ENCODE measurements at places on chromosomes 13 and 19.

GRCh38 chr13:36051082-36051481 is 80.1 kb downstream of the DCLK1 start:
- no peak for DNase-seq

DNA sequence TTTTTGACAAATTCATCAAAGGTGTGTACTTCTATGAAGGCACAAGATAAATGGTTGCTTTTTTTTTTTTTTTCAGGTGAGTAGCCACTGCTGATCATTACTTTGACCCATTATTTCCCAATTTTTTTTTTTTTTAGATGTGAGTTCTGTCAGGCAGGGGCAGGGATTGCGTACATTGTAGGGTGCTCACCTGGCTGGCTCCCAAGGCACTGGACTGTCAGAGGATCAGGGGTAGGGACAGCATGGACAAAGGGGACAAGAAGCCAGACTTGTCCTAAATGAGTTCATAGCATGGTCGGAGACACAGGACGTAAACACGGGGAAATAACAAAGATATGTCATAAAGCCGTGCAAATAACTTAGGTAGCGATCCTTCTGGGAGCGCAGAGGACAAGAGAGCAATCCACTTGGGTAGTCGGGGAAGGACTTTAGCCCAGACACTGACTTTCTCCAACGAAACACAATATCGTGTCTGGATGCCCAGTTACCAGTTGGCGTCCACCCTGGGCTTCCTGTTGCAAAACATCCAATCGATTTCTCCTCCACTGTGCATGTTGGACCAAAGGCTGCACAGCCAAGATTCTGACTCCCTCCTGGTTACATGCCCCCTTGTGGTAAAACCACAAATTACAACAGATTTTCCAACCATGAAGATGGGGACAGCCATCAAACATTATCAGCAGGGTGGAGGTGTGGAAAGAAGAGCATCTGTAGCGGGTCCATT is 27.5 kb upstream of the KATNAL1 start:
- DNase-seq = peak; percentile 75

GRCh38 chr13:109385242-109385560 is 401.2 kb downstream of the IRS2 start:
- DNase-seq = no peak

DNA sequence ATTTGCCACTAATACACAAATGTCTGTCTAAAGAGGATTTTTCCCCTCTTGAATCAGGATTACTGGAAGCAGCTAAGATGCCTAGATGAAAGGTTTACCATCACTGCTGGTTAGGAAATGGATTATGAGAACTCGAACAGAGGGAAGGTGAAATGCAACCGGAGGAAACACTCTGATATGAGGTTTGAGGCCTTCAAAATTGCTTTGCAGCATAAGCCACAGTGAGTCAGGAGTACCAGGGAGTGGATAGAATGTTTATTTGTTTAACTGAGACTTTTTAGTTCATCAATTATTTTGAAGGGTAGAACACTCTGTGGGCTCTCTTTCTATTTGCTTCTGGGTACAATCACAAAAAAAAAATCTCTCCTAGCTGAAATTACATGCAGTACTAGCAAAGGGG is 18.1 kb downstream of the CDADC1 start:
- no peak for DNase-seq

DNA sequence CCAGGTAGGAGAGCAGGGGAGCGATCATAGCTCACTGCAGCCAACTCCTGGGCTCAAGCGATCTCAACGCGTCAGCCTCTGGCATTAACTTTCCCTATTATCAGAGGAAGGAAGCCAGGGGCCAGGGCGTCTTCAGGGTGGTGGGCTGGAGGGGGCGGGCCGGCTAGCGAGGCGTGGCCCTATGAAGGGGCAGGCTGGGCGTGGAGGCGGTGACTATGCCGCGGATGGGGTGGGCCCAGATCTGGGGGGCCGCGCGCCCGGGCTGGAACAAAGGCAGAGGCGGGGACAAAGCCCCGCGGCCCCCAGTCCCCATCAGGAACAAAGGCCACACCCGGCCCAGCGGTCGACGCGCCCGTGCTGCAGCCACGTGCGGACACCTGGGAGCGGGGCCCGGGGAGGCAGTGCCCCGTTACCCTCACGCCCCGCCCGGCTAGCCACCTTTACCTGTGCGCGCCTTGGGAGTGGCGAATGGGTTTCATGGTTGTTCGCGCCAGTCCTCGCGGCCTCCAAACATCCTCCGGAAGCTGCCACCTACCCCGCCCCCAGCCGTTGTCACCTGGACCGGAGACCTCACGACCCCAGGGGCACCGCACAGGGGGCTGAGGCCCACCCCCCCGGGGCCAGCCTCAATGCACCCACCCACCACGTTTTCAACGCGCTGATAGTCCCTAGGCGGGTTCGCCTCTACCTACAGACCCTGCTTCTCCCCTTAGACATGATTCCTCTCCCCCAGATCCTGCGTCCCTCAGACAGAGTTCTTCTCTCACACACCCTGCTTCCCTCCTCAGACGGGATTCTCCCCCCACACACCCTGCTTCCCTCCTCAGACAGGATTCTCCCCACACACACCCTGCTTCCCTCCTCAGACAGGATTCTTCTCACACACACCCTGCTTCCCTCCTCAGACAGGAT is 5.4 kb upstream of the TRIM28 start:
- peak; percentile 44 for DNase-seq

Data from hematopoietic multipotent progenitor cell treated with erythropoietin and hydrocortisone succinate and interleukin-3 and kit ligand, for 8 days (in vitro differentiated cells).